ENCODE measurements at places on chromosomes 4 and X. TPM values are rescaled to one million over a fixed set of nuclear protein-coding genes. Genes with fewer than 3 reads are reported as not detected.

- no peak for DNase-seq
These were observed 7.9 kb downstream of the RHOH start for GRCh38 chr4:40204507-40205258.

DNA sequence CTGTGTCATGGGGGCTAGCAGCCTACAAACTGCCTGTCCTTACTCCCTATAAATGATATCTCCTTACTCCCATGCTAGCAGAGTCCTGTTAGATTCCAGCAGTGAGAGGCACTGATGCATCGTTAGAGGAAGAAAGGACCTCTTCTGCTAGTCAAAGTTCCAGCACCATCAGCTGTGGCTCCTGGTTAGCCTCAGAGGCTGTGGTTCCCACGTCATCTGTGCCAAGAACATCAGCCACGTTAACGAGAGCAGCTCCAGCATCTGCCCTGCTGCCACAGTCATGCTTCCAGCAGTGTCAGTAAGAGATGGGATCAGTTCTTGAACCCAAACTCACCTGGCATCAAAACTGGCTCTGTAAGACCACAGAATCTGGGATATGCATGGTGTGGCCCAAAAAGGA lies 88.5 kb downstream of the SLC2A9 start:
- DNase-seq: no peak

SSX2 gene
- total RNA-seq: not detected

GRCh38 chrX:31232506-31232905 lies 160.7 kb upstream of the FTHL17 start:
- peak; percentile 8 for DNase-seq

- peak; percentile 45 for DNase-seq
These were observed 1.5 kb downstream of the LRPAP1 start for GRCh38 chr4:3530663-3531254.

- no peak for DNase-seq
These were observed 280.0 kb downstream of the ANKRD50 start for GRCh38 chr4:124432500-124432899.

ANKRD50 gene
- total RNA-seq: 84.3 TPM

PNMA6F gene
- 0.36 TPM for total RNA-seq

NPY1R gene
- 8.2 TPM for total RNA-seq

HTN3 gene
- total RNA-seq: not detected

DNA sequence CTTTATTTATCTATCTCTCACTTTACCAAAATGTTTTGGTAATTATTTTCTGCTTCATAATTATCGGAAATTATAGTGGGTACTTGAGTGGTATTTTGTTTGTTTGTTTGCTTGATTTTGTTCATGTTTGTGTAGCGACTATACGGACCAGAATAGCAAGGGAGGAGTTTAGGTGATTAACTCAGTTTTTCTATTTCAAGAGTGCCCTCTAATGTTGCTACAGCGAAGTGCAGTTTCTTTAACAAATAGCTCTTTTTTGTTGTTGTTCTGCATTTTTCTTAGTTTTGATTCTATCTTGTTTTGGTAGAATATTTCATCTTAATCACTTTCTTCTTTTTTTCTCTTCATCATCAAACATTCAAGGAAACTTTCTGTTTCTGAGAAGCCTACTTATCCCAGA lies 40.8 kb upstream of the QRFPR start:
- DNase-seq: no peak

PLK4 gene
- total RNA-seq: 20.9 TPM

GRCh38 chr4:155819066-155819465 lies 47.0 kb downstream of the ASIC5 start:
- DNase-seq: no peak

- no peak for DNase-seq
These were observed 694 bp downstream of the TBL1X start for GRCh38 chrX:9465380-9466123.

ELMOD2 gene
- 76.4 TPM for total RNA-seq

Data from cerebellum (tissue), 4 donors.